ENCODE measurements at places on chromosomes 13 and 19.

DNA sequence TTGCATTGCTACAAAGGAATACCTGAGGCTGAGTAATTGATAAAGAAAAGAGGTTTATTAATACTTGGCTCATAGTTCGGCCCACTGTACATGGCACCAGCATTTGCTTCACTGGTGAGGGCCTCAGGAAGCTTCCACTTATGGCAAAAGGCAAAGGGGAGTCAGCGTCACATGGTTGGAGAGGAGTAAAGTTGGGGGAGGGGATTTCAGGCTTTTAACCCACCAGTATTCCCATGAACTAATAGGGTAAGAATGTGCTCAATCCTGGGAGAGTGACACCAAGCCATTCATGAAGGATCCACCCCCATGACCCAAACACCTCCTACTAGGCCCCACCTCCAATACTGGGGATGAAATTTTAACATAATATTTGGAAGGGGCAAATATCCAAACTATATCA is 82.5 kb upstream of the MYCBP2 start:
- no peak for DNase-seq

GRCh38 chr19:54480051-54480450 is 7.0 kb upstream of the CDC42EP5 start:
- no peak for DNase-seq

GRCh38 chr13:99863789-99864626 is 107.6 kb downstream of the ZIC5 start:
- no peak for DNase-seq

DNA sequence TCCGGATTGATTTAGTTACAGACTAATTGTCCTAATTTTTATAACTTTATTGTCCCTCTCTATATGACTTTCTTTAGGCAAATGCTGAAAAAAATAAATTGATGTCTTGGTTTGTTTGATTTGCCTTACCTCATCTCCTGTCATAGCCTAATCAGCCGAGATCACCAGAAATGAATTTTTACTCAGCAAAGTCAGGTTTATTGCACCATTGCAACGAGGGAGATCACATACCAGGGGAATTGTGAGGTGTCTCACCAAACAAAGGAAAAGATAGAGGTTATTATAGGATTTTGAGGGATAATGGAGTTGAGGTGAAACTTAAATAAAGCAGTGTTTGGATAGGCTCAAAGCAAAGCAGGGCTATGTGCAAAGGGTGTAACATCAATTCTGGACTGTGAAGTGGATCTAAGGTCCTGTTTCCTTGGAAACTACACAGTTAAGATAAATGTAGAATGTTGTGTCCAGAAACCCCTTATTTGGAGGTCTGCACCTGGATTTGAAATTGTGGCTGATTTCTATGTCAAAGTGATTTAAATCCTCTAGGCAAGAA is 372.6 kb downstream of the OXGR1 start:
- DNase-seq = no peak

GRCh38 chr13:33351319-33351718 is 65.8 kb upstream of the STARD13 start:
- DNase-seq = no peak

- peak; percentile 80 for DNase-seq
These were observed 5.6 kb downstream of the UHRF1 start for GRCh38 chr19:4914736-4915501.

DNA sequence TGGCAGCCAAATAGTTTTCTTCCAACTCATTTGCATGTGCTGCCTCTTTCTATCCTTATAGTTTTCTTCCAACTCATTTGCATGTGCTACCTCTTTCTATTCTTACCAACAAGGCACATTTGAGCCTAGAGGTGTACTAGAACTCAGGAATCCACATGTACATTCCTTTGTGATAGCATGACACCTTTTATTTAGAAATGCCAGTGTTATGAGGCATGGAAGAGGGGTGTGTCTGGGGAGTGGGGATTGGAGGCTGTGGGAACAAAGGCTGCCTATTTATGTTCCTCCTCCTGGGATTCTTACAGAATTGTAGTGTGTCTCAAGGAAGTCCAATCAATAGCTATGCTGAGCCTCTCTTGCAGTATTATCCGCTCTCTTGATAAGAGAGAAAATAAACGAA is 966.7 kb downstream of the PCDH17 start:
- DNase-seq = no peak

DNA sequence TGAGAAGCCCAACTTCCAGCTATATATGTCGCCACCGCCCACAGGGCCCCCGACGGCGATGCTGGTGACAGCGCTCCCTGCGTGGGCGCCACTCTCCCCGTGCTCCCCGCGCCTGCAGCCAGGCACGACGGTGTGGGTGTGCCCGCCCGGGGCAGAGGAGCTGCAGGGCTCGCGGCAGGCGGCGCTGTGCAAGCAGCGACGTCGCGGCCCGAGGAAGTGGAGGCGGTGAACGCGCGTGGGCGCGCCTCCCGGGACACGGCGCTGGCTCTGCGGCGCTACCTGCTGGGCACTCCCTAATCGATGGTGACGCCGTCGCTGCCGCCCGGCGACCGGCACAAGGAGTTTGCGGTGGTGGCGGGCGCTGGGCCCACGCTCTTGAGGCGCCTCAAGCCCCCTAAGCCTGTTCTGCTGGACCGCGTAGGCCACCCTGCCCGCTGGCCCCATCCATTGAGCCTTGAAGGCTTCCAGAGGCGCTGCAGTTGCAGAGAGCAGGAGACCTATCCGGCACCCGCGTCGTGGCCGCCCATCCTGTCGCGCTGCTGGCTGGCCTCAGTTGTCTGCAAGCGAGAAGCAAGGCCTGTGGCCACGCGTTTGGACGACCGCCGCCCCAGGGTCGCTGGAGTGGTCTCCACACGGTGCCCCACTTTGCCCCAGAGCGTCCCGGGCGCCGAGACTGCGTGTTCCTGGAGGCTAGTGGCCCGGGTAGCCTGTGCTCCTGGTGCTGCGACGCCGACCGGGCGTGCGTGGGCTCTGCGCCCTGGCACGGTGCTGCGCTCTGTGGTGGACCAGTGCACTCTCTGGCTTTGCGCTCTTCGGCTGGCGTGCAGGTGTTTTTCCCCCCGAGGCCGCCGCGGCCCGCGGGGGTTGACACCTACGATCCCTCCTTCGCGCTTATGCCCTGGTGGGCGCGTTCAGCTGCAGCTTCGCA is 23.1 kb downstream of the LRFN3 start:
- peak; percentile 78 for DNase-seq

DNA sequence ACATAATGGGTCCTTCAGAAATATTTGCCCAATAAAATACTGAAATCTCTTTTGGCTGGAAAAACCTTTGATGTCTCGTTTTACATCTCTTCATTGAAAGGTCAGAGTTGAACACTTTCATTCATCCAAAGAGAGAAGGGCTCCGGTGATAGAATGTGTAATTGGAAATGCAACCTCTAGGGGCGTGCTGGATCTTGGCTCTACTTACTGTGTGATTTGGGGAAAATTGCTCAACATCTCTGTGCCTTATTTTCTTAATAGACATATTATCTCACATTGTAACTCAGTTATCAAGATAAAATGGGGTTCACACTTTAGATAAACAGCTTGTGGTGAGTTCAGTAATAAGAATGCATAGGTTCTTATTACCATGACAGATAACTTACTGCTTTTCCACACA is 1444.1 kb downstream of the SLITRK5 start:
- DNase-seq = no peak

DNA sequence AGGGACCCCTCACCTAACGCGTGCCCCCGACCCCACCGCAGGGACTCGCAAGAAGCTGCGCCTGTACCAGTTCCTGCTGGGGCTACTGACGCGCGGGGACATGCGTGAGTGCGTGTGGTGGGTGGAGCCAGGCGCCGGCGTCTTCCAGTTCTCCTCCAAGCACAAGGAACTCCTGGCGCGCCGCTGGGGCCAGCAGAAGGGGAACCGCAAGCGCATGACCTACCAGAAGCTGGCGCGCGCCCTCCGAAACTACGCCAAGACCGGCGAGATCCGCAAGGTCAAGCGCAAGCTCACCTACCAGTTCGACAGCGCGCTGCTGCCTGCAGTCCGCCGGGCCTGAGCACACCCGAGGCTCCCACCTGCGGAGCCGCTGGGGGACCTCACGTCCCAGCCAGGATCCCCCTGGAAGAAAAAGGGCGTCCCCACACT is 4.7 kb upstream of the MYBPC2 start:
- peak; percentile 51 for DNase-seq

- no peak for DNase-seq
These were observed 82.8 kb upstream of the ARGLU1 start for GRCh38 chr13:106650690-106651205.

DNA sequence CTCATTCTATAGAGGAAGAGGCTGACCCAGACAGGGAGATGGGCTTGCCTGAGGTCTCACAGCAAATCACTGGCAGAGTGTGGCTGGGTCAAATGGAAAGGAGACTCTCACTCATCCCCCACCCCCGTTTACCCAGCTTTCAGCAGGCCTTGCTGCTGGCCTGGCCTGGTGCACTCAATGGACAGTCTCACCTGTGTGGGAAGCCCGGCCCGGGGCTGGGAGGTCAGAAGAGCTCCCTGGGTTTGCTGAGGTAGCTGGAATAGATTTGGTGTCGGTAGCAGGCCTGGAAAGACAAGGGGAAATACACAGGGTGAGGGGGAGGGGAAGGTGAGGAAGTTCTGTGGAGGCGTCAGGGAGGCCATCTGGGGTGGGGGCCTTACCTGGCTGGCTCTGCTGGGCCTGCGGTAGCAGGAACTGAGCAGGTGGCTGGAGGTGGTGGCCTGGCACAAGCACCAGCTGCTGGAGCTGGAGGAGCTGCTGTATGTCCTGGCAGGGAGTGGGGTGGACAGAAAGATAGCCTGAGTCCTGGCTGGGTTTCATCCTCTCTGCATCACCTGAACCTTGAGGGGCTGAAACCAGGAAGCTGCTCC is 23.5 kb downstream of the ZNF574 start:
- no peak for DNase-seq

DNA sequence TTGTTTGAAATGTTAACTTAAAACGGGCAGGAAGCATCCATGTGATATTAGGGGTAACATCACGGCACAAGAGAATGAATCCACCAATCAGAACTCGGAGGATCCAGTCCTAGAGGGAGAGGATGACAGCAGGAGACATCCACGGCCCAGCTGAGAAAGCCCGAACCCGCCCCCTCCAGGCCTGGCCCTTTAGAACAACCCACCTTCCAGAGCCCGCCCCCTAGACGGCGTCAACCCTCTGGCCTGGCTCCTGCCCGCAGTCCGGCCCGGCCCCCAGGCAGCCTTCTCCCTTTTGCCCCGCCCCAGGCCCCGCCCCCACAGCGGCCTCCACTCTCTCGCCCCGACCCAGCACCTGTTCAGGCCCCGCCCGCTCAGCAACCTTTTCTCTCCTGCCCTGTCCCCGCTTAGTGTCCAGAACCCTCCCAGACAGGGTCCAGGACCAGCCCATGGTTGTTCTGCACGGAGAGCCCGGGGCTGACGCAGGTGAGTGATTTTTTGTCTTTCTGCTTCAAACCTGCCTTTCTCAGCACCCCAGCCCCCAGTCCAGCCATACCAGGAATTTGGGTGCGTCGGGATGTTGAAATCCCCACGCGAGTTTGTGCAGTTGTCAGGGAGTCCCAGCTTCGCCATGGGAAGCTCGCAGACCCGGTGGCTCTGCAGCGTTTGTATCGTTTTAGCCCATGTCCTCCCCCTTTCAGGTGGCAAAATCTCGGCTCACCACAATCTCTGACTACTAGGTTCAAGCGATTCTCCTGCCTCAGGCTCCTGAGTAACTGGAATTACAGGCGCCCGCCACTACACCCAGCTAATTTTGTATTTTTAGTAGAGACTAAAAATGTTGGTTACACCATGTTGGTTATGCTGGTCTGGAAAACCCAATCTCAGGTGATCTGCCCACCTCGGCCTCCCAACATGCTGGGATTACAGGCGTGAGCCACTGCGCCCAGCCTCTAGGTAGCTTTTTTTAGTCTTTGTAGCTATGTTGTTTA is 16.1 kb downstream of the ZNF816 start:
- DNase-seq = no peak

DNA sequence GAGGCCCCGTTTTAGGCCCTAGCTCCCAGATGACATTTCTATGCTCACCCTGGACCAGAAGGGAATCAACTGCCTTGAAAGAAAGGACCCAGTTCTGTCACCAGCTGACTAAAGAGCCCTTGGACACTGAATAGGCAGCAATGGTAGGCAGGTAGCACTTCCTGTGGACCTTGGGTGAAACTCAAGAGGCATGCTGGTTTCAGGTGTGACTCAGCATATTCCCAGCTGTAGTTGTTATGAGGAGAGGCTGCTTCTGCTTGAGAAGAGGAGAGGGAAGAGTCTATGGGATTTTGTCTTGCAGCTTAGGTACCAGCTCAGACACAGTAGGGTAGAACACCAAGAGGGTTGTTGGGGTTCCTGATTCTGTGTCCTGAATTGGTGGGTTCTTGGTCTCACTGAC is 37.9 kb upstream of the HTR2A start:
- DNase-seq = no peak

DNA sequence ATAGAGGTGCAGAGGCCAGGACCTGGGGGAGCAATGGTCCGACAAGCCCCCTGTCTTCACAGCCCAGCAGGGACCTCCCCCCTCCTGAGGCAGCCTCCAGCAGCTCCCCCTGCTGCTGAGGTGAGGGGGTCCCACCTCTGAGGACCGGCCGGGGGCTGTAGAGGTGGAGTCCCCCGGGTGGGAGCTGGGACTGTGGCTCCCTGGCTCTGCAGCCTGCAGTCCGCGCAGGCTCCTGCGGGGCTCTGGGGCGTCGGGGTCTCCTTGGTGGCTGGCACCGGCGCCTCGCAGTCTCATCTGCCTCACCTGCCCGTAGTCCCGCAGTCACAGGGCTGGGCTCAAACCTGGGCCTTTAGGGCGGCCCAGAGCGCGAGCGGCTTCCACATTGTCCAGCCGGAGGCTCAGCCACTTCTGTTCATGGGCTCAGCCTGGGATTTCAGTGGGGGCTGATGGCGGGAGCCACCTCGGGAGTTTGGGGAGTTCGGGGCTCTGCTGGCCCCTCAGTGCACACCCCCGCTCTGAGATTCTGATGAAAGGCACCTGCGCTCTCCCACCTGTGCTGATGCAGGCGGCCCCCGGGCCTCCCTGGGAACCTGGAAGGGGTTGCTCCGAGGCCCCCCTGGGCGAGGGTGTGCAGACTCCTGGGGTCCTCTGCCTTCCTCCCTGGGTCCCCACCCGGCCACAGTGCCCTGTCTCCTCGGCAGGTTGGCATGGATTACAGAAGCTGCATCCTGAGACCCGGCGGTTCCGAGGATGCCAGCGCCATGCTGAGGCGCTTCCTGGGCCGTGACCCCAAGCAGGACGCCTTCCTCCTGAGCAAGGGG is 7.0 kb upstream of the ZNF554 start:
- no peak for DNase-seq

DNA sequence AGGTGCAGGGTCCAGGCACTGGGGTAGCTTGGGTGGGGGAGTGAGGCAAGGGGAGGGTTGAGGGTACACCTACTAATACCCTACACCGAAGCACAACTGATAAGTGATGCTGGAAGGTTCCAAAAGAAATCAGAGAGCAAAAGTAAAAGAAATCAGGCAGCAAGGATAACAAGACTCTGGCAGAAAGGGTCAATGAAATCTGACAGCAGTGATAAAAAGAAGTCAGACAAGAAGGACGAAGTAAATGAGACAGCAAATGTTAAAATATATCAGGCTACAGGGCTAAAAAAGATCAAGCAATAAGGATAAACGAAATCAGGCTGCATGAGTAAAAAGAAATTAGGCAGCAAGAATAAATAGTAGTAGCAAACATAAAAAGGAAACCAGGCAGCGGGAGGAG is 4.7 kb downstream of the LRFN3 start:
- DNase-seq = no peak

- no peak for DNase-seq
These were observed 2.5 kb downstream of the ZNF552 start for GRCh38 chr19:57812226-57812625.
